ENCODE measurements at places on chromosomes 4 and X.

- DNase-seq, result no peak
Measured at GRCh38 chr4:7904952-7905915, 34.4 kb downstream of the AFAP1 start.

GRCh38 chr4:161256716-161257115 is 907.1 kb downstream of the FSTL5 start:
- no peak for DNase-seq

GRCh38 chr4:107838861-107839565 is 14.3 kb downstream of the SGMS2 start:
- DNase-seq, result no peak

GRCh38 chr4:84887824-84888223 is 78.7 kb downstream of the WDFY3 start:
- no peak for DNase-seq

DNA sequence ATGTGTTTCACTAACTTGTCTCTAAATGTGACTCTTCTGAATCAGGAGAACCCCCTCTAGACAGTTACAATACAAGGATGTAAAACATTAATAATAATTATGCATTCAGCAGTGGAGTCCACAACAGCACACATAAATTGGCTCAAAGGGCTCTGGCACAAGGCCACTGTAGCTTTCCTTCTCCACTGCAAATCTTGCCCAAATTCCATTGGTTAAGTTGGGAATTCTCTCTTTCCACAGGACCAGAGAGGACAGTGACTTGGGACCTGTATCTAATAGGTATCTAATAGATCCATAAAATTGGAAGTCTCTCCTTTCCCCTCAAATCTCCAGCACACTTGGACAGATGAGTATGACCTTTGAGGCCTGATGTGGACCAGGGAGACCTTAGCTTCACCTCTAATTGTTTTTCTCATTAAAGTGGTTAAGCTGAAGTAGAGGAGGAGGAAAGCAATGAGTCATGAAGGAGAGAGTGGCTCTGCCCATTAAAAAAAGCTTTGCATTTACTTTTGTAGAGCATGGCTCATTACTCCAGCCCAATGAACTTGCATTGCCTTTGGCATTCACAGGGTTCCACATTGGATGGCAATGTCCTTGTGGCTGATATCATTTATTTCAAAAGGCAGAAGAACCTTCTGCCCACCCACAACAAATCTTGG is 72.3 kb upstream of the SH3RF1 start:
- no peak for DNase-seq

- DNase-seq, result no peak
Measured at GRCh38 chr4:46945062-46945461, 36.0 kb upstream of the COX7B2 start.

GRCh38 chr4:109419679-109420078 is 13.9 kb upstream of the SEC24B start:
- no peak for DNase-seq

DNA sequence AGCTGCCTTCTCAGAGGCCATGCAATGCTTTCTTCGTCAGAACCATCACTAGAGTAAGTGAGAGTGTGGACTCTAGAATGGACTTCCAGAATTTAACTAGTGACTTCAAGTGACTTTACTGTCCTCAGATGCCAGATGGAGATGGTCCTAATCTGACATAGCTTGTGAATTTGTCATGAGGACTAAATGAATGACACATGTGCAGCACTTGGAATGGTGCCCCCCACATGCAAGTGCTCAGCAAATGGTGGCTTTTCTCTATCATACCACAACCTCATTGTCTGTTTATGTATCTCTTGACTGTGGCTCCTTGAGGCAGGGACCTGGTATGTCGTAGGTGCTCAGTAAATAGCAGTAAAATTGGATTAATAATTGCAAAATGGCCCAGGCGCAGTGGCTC is 91.6 kb upstream of the STX18 start:
- DNase-seq, result no peak

DNA sequence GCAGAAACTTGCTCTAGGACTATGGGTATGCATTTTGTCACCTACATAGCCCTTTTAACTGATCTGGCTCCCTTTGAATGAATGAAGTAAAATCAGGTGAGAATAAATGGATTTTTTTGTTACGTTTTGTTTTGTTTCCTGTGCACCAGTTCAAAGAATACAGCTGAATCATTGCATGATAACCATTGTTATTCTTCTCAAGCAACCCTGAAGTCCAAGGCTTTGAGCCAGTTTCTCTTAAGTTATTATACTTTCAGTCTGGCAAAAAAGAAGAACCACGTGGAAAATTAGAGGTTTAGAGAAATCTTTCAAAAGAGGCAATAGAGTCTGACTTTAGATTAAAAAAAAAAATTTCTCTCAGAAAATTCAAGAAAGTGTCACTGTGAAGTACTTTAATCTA is 398.6 kb upstream of the TECRL start:
- no peak for DNase-seq

- no peak for DNase-seq
Measured at GRCh38 chr4:106816496-106816895, 219.6 kb downstream of the DKK2 start.

DNA sequence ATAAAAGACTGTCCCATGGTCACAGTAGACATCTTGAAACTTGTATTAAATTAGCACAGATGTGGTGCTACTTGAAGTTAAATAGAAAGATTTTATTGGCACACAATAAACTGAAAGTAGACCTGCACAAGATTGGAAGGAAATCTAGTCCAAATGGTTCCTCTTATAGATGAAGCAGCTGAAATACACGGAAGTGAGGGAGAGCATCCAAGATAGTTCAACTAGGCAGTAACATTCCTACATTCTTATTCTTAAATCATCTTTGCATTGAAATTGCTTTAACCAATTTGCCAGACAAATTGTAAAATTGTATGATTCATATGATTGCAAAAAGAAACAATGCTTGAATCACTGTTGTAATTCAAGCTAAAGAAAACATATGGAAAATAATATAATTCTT is 87.6 kb upstream of the VCX3B start:
- no peak for DNase-seq

DNA sequence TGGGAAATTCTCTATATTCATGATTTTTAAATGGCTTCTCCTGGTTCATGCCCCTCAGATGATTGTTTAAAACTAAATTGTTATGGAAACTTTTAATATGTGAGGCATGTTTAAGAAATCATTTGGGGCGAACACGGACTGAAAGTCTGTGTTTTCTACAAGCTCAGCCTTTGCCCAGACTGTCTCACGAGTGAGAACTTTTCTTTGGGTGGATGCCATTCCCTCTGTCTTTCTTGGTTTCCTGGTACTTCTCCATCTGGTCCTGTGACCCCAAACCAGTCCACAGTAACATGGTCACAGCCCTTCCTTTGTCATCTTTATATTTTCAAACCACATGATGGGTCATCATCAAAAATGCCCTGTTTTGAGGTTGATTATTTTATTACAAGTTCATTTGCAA is 186.6 kb upstream of the GNPDA2 start:
- no peak for DNase-seq

GRCh38 chrX:142804085-142804484 is 221.6 kb upstream of the SPANXN4 start:
- DNase-seq, result no peak

- DNase-seq, result no peak
Measured at GRCh38 chr4:26916195-26916594, 55.6 kb downstream of the STIM2 start.

DNA sequence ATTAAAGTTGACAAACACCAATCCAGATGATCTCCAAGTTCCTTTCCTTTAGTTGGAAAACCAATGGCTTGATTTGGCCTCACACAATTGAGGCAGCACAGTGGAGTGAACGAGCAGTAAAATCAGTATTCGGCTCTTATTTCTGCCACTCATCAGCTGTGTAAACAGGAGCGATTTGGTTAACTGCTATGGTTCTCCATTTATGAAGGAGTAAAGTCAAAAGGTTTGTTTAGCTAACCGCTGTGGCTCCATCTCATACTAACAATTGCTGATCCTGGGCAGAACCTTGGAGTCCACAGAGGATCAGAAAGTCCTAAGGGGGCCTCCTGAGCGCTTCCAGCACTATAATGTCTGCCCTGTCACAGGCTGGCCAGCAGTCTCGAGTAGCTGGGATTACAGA is 54.5 kb upstream of the EXOC1L start:
- DNase-seq, result no peak

GRCh38 chrX:10847333-10847732 is 226.9 kb upstream of the MID1 start:
- DNase-seq, result no peak

GRCh38 chr4:137956256-137956655 is 285.9 kb downstream of the SLC7A11 start:
- no peak for DNase-seq

DNA sequence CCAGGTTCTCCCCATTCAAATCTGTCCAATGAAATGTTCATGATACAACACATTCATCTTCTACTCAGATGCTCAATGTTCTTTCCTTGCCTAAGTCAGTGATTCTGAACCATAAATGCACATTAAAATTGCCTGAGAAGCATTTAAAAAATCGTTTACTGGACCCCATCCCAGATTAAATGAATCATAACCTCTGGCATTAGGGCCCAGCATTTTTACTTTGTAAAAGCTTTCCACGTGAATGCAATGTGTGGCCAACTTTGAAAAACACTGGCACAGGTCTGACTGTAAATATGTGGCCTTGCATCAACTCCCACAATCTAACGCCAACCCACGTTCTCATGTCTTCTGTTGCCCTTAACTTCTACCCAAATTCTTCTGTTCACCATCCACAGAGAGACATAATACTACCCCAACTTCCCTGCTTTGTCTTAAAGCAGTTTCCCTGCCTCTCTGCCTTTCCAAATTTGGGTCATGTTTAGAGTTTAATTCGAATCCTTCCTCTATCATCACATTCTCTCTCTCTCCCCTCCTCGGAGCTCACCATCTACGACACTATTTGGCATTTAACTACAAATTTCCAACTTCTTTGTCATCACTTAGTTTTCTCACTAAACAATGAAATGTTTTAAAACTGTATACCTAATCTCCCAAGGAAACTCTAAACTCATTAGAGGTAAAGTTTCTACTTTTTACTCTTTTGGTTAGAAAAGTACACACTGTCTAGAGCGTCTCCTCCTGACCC is 78.7 kb downstream of the PRKG2 start:
- no peak for DNase-seq

DNA sequence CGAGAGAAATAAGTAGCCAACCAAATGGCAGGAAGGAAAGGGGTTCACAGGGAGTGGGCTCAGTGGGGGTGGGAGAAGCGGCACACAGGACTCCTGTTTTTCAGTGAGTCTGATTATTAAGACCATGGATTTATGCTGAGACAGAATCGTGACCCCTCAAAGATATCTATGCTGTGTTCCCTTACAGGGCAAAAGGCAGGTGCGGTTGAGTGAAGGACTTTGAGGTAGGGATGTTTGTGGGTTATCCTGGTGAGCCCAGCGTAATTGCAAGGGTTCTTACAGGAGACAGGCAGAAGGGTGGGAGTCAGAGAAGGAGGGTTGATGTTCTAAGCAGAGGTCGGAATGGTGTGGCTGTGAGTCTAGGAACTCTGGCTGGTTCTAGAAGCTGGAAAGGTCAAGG is 73.0 kb downstream of the EVC start:
- no peak for DNase-seq

- DNase-seq, result no peak
Measured at GRCh38 chr4:54712206-54712605, 54.4 kb downstream of the KIT start.

GRCh38 chr4:37464373-37465128 is 220.0 kb downstream of the NWD2 start:
- no peak for DNase-seq

GRCh38 chr4:23747281-23747735 is 142.5 kb downstream of the PPARGC1A start:
- DNase-seq, result no peak

DNA sequence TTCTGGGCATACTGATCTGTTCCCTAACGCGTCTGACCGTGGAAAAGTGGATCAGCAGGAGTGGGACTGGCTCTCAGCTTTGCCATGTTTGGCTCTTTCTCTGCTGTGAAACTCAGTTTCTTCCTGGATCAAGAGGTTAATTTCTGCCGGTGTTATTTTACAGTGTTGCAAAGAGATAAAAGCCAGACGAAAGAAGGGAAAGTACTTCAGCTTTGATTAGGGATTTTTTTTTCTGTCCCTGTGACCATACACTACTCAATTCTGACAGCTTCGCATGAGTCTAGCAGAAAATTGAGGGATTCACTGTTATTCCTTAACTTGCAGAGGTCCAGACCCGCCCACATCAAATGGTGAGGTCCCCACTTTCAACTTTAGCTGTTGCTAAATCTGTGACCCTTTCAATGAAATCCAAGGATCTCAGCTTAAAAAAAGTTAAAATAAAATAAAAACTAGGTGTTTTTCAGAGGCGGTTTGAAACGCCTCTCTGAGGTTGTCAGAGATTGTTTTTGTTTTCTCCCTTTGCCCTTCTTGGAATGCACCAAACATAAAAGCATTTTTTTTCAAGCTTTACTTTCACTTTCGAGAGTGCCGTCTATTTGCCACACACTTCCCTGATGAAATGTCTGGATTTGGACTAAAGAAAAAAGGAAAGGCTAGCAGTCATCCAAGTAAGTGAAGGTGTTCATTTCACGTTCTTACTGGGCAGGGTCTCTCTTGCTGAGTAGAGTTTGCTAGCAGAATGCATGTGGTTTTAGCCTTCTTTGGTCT is at the start of gene TLR3:
Gene TLR3, plus strand, starts transcription at position 576 of the 768 bp plus-strand sequence. CDS start 7,464 bp downstream, outside the sequence.
- no peak for DNase-seq

DNA sequence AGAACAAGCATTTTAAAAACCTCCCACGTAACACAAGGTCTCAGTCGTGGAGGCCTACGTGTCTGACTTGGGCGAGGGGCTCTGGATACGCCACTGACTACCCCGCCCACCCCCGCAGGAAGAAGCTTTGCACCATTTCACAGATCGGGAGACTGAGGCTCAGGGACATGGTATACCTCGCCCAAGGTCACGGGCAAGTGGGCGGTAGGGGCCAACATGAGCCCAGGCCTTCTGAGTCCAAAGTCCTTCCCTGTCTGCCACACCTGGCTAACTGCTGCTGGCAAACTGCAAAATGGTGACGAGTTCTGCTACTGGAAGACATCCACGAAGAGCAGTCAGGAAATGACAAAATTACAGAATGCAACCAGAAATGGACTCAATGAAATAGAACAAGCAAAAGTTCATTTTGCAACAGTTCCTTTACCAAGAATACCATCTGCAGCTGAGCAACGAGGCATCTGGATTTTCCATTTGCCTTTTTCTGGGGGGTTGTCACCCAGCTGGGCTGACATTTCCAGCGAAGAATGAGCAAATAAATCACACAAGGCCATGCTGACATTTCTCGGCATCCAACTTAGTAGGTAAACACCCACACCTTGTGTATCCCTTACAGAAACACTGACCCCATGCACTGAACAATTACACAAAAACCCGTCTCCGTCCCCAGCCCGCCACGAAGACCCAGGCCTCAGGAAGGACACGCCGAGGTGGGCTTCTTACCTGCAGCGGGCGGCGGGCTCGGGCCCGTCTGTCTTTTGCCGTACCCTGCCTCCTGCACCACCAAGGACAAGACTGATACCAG is 70.2 kb upstream of the AFAP1 start:
- DNase-seq, result no peak

- DNase-seq, result no peak
Measured at GRCh38 chr4:87018753-87019152, 83.9 kb downstream of the AFF1 start.
